ENCODE measurements at places on chromosomes 11 and 22.
A peak's percentile ranks its signal among the peaks of the same experiment; 100 is the strongest.

DNA sequence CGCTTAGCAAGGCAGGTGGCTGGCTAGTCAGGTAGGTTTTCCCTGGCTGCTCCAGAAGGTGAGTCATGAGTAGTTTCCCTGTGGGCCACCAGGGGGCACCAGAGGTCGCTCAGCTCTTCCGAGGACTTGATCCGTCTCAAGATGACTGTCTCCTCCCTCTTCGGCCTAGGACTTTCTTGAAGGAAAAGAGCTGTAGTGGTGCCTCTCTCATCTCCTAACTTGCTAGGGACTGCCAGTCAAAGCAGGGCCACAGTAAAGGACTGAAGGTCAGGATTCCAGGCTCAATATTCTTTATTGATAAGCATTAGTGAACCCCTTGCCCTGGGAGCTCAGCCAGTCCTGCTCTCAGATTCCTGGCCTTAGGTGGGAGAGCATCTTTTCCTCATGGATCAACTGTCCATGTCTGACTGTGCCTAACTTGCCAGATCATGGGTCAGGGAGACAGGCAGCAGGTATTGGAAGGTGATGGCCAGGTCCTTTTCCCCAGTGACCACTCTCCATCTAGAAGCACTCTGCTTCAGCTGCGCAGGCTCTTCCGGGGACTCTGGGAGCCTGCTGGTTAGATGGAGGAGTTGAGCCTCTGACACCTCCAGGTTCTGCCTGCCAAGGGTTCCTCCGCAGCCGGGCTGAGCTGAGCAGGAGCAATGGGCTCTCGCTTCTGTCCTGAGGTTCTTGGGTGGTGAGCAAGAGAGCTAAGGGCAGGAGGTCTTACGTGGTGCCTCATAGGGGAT, 1.9 kb downstream of the POLD4 start:
- DNase-seq: peak; percentile 56

DNA sequence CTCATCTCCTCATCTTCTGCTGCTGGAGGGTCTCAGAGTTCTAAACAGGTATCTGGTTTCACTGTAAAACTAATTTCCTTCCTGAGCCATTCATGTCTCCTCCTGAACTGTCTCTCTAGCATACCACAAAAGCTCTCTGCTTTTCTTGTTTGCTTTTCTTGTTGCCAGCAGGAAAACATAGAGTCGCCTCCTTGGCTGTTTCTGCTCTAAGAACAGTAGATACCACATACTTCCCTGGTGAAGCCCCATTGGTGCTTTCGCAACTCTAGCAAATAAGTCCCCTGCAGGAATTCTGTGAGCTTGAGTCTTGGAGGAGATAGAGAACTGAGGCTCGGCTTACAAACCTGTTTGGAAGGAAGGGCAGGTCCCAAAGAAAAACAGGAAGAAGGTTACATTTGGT, 7.0 kb downstream of the DIXDC1 start:
- no peak for DNase-seq

GRCh38 chr22:45418056-45418769, 4.7 kb downstream of the RIBC2 start:
- no peak for DNase-seq

GRCh38 chr11:86303257-86303656, 1.2 kb downstream of the HIKESHI start:
- no peak for DNase-seq

- DNase-seq: no peak
These were observed 8.0 kb downstream of the TUBGCP6 start for GRCh38 chr22:50236731-50237409.

DNA sequence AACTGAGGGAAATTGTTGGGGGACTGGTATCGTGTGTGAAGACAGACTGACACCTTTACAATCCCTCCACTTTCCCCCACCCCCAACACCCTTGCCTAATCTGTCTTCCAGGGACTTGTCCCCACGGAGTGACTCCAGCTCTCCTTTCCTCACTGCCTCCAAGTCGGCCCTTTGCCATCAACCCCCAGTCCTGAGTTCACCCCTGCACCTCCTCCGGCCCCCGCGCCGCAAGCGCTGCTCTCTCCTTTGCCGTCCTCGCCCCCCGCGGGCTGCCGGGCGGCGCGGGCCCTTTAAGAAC, 183 bp upstream of the ABCG4 start:
- no peak for DNase-seq

- DNase-seq: no peak
These were observed 3.2 kb downstream of the EHF start for GRCh38 chr11:34624069-34624468.

- DNase-seq: no peak
These were observed 1381.5 kb upstream of the TENM4 start for GRCh38 chr11:80822308-80822707.

- DNase-seq: no peak
These were observed 48.3 kb downstream of the TCF20 start for GRCh38 chr22:42222140-42222539.

- DNase-seq: no peak
These were observed 24.0 kb upstream of the TMEM191C start for GRCh38 chr22:21443057-21443734.

DNA sequence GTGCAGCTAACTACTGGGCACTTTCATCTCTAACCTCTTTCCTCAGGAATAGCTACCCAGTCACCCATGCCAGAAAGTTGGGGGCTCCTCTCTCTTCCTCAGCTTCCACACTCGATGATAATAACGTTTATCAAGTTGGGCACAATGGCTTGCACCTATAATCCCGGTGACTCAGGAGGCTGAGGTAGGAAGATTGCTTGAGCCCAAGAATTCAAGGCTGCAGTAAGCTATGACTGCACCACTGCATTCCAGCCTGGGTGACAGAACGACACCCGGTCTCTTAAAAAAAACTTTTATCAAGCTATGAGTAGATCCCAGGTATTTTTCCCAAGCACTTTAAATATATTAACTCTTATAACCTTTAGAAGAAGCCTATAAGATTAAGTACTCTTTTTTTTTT, 2.0 kb downstream of the SF3A1 start:
- DNase-seq: no peak
